ENCODE measurements at places on chromosomes 1 and 21. TPM values are rescaled to one million over a fixed set of nuclear protein-coding genes. Genes with fewer than 3 reads are reported as not detected.

Gene PRAMEF20
- not detected for total RNA-seq

Gene PIK3CD
- total RNA-seq: 3.3 TPM

- DNase-seq: no peak
These were observed 744 bp upstream of the WDR26 start for GRCh38 chr1:224435318-224435763.

Gene SERINC2
- total RNA-seq: 1.5 TPM

DNA sequence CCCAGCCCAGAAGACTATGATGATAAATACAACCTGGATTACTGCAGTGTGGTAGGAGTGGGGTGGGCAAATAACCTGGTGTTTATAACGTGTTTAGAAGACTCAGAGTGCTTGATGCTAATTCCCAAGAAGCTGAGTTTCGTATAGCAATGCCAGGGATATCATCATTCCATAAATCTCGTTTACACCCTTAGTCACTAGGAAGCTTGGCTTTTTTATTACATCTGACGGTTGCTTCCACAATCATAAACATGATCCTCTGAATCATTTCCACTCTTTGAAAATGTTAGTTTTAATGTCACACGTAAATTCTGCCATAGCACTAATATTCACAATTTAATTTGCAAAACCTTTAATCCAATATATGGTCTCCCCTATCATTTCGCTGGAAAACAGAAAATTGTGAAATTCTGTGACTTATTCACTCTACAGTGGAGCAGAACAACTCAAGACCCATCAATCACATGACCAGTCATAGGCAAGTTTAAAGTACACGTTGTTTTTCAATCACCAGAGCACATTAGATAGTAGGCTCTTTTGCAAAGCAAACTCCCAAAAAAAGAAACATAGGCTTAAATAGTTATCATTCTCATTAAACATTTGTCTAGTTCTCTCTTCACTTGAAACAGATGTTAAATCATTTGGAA is 321.0 kb downstream of the LTN1 start:
- DNase-seq: no peak

DNA sequence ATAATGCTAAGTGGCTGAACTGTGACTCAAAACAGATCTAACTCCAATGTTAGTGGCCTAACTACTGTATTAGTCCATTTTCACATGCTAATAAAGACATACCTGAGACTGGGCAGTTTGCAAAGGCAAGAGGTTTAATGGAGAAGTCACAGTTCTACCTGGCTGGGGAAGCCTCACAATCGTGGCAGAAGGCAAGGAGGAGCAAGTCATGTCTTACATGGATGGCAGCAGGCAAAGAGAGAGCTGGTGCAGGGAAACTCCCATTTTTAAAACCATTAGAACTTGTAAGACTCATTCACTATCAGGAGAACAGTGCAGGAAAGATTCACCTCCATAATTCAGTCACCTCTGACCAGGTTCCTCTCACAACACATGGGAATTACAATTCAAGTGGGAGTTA is 79.7 kb upstream of the CACYBP start:
- DNase-seq: no peak

- DNase-seq: no peak
These were observed 40.3 kb downstream of the MDM4 start for GRCh38 chr1:204556458-204557052.

- peak; percentile 86 for DNase-seq
These were observed 13.2 kb upstream of the EPS8L3 start for GRCh38 chr1:109776911-109777310.

DNA sequence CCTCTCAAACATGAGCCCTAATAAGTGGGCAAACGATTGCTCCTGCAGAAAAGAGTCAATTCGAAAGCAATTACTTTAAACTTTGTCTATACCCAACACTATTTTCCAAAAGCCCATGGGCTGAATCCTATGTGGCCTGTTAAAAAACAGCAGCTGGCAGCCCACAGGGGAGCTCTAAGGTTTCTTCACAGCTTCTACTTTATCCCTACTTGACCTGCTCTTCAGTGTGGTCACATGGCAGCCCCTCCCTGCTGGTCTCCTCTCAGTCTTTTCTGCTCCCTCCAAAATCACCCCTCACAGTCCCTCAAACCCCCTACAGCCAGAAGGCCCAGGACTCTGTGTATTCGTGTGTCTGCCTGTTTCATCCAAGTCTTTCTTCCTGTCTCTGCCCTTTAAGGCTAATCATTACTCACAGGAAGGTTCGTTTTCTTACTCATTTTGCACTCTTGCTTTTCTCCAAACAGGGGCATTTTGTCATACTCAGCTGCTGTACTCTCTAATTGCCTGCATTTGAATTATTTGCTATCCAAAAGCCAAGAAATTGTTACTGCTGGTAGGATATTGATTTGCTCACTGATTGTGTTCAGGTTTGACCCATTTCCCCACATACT is 62.4 kb upstream of the FAM3B start:
- no peak for DNase-seq

Gene SLC2A5
- total RNA-seq: 2.1 TPM

Gene GABRD
- 0.43 TPM for total RNA-seq

- no peak for DNase-seq
These were observed 47.7 kb downstream of the PGM1 start for GRCh38 chr1:63640633-63641567.

GRCh38 chr1:158537609-158538008 is 16.6 kb downstream of the OR6Y1 start:
- no peak for DNase-seq

GRCh38 chr1:212346601-212347000 is 61.4 kb downstream of the PPP2R5A start:
- DNase-seq: no peak

- DNase-seq: peak; percentile 79
These were observed 29.0 kb upstream of the SLAMF1 start for GRCh38 chr1:160675641-160676410.

DNA sequence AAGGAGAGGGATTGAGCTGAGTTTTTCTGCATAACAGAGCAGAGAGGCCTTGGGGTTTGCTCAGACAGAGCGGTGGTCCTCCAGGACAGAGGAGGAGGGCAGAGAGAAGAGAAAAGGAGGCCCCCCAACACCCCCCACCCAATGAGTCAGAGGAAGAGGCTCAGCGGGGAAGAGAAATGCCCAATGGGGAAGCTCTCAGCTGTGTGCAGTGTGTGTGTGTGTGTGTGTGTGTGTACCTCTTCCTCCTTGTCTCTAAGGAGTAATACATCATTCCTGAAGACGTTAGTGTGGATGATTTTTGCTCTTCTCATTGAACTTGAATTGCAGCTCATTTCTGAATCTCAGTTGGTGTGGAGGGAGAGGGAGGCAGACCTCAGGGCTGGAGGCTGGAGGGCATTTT is 8.7 kb downstream of the TMPRSS3 start:
- DNase-seq: no peak

- DNase-seq: peak; percentile 88
These were observed at the start of gene DNALI1 for GRCh38 chr1:37556712-37557196. TSS of gene DNALI1 (plus strand) at chr1:37556940. CDS start at chr1:37556995, 55 bp downstream.

- DNase-seq: no peak
These were observed 164.7 kb downstream of the LTN1 start for GRCh38 chr21:28828021-28828420.

Gene GNAT2
- not detected for total RNA-seq

- DNase-seq: no peak
These were observed 30.8 kb downstream of the TFAP2E start for GRCh38 chr1:35603941-35604340.

Gene AGPAT3
- 96.3 TPM for total RNA-seq

DNA sequence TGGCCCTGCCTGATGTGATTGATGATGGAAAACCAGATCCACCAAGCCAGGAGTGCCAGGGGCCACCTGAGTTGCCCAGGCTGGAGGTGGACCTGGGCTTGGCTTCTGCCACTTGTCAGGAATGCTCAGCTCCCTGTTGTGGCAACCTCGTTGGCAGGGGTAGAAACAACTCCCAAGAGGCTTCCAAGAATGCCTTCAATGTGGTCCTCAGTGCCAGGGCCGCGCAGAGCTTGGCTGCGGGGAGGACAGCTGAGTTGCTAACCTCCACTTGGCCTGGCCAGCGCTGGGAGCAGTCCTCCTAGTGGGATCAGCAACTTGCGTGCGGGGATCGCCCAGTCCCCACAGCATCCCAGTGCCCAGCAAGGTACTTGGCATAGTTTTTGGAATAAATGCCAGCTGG is 9.0 kb downstream of the MYOM3 start:
- DNase-seq: peak; percentile 87

DNA sequence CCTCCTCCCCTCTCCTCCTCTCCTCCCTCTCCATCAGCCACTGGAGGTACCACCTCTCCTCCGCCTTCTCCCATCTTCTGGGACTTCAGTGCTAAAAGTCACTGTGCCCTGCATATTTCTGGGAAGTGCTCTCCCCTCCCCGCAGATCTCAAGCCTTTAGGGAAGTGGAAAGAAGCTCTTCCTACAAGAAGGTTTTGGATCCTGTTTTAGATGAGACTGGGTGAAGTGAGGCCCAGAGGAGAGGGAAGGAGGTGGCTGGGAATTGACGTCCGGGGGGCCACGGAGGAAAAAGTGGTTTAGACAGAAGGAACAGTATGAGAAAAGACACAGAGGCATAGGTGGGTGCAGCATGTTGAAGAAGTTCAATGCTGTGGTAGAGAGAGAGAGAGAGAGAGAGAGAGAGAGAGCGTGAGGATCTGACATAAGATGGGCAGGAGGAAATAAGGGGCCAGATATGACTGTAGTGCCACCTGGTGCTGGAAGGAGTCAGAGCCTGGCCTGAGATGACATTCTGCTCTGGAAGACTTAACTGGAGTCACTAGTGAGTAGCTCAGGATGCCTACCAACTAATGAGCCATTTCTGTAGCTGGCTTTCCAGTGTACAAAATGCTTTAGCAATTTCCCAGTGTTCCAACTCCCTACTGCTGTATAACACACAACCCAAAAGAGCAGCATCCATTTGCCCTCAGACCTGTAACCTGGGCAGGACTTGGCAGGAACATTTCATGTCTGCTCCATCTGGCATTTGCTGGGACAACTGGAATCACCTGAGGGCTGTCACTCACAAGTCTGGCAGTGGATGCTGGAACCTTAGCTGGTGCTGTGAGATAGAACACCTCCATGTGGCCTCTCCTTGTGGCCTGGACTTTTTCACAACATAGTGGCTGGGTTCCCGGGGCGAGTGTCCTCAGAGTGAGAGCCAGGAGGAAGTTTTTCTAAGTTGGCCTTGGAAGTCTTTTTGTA is 16.6 kb upstream of the ZSCAN20 start:
- peak; percentile 59 for DNase-seq

- DNase-seq: no peak
These were observed 30.2 kb upstream of the DISC1 start for GRCh38 chr1:231596337-231596791.

DNA sequence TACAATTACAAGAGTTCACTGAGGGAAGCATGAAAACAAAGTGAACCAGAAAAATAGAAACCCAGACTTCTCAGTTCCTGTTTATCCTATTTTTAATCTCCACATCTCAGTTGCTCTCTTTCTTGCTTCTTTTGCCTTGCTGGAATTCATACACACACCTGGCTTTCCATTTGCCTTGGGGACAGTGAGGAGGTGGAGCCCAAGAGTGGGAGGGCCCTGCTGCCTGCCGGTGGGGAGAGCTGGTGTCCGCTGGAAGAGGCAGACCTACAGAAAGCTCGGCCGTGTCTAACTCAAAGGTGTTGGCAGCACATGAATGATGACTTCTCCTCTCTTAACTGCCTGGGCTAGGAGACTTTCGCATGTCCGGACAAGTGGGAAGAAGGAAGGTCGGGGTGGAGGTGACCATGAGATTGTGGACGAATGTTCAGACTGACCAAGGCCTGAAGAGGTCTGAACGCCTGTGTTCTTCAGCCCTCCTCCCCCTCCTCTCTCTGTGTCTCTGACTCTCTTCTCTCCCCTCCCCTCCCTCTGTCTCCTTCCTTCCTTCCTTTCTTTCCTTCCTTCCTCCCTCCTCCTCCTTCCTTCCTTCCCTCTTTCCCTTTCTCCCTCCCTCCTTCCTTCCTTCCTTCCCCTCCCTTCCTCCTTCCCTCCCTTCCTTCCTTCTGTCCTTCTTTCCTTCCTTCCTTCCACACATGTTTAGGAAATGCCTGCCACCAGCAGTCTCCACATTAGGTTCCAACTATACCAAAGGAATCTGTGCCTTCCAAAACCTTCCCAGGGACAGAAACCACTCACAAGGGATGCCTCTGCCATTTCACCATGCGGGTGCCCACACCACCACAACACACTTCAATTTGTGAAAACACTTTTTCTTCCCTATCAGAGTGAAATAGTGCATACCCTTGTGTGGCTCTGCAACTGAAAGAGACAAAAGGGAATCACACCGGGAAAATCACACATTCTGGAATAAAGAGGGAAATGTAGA is 157.3 kb upstream of the RUNX1 start:
- no peak for DNase-seq

DNA sequence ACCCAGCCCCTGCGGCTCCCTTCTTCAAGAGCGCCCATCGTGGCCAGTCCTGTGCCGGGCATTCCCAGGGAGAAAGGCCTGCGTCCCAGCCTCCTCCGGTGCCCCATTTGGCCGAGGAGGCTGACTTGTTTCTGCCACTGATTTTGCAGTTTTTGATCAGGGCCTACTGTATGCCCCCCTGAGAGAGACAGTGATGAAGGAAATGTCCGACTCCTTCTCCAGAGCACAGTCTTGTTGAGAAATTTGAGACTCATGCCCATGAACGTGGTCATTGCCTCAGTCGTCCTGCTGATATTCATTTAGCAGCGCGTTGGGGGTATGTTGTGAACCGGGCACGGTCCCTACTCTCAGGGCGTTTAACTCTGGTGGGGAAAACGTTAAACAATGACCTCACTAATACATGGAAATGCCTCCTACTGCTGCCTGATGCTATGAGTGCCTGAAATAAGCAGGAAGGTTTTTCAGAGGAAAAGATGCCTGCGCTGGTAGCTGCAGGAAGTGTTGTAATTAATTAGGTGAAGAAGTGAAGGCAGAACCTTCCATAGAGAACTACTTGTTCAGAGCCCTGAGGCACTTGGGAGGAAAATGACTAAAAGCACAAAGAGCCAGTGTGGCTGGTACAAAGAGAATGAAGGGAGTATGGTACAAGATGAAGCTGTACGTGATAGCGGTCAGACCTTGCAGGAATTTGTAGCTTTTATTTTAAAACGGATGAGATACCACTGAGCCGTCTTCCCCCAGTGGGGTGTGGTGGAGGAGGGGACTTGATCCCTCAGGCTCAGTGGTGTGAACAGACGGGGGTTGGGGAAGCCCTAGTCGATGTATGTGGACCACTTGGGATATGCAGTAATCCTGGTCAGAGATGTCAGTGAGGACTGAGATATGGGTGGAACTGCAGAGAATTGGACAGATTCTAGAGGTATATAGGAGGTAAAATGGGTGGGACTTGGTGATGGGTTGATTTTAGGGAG is 730 bp downstream of the ZCCHC17 start:
- DNase-seq: no peak

DNA sequence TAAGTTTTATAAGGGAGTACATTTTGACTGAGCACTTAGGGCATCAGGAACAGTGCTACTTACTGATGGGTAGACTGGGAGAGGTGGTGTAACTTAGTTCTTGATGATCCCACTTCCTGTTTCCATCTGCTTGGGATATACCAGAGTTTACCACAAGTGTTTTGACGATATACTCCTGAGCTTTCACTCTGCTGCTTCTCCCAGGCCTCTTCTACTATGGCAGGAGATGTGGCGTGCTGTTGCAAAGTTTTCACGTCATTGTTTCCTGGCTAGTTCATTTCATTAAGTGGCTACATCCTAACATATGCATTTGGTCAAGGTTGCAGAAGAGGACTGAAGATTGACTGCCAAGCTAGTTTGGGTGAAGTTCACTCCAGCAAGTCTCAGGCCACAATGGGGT is 41.3 kb upstream of the LAMC2 start:
- no peak for DNase-seq

Gene ZNF593OS
- total RNA-seq: not detected

All from Right ventricle myocardium superior (tissue), 1 donor.